ENCODE measurements at places on chromosomes 2 and 18.

GRCh38 chr2:125318740-125319139 is 1293.7 kb downstream of the CNTNAP5 start:
- DNase-seq = no peak

DNA sequence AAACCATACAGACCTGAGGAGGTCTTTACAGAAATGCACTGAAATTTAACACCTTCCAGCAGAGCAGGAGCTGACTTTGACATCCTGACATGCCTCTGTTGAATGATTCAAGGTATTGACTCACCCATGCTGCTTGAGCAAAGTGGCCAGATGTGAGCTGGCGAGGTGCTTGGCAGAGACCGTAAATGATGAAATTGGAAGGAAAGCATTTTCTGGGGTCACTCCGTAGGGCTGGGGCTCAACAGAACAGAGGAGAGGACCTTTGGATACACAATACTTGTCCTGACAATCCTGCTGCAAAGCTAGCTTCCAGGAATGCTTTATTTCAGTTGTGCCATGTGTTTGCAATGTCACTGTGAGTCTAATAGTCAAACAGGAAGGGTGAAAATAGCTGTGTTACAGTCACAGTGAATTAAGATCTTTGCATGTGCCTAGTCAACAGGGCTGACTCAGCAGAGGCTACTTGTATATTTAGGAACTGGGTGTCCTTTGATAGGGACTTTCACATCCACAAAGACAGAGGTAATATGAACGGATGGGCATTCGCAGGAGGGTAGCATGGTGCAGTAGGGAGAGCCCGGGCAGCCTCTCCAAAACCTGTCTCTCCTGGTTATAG is 31.6 kb upstream of the NCK2 start:
- DNase-seq = peak; percentile 9

DNA sequence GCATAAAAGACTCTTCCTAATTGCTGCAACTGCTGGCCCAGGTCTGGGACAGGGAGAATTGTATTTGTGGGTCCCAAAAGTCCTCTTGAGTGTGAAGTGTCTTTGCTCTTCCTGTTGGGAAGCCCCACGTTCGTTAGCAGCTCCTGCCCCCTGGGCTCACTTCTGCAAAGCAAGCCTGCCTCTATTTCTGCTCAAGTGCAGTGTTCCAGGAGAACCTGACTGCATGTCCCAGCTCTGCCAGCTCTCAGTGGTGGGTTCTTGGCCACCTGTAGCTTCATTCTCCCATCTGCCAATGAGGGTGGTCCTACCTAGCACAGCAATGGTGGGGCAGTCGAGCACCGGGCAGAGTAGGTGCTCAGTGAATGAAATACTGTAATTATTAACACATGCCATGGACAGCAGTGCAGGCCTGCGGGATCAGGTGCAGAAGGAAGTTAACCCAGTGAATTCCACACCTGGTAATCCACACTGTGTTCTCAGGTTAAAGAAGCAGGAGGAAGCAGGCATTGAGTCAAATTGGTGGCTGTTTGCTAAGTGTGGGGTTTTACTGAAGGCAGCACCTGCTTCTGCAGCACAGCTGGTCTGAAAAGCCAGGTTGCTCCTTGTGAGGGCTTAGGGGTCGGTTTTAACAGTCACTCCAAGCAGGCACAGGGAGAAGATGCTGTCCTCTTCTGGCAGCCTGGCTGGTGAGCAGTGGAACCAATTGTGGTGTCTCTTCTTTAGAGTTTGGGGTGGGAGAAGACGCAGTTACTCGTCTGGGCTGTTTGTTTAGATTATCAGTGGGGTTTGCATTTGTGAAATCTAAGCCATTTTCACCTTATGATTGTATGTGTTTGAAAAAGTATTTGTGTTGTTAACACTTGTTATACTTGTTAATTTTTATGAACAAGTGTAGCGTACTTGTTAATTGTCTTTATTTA is 54.3 kb downstream of the DGKD start:
- DNase-seq = no peak

- DNase-seq = no peak
Observed at GRCh38 chr2:134823431-134823830, 15.0 kb upstream of the ACMSD start.

- no peak for DNase-seq
Observed at GRCh38 chr2:27170581-27171337, 22.0 kb downstream of the TCF23 start.

- DNase-seq = no peak
Observed at GRCh38 chr2:96734880-96735583, 4.8 kb downstream of the LMAN2L start.

DNA sequence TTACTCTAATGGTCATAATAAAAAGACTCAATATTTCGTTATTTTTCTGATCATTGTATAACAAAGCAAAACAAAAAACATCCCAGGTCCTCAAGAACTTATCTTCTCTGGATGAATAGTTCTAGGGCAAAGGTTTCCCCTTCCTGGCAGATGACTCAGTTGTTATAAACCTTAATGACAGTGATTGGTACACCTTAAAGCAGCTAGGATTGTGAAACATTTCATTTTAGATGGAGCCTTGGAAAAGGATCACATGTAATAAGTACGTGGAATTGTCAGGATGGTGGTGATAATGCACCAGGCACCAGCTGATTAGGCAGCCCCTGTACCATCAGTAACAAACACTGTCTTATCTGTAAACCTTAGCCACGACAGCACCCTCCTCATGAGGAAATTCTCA is 47.2 kb downstream of the MEP1B start:
- DNase-seq = no peak

DNA sequence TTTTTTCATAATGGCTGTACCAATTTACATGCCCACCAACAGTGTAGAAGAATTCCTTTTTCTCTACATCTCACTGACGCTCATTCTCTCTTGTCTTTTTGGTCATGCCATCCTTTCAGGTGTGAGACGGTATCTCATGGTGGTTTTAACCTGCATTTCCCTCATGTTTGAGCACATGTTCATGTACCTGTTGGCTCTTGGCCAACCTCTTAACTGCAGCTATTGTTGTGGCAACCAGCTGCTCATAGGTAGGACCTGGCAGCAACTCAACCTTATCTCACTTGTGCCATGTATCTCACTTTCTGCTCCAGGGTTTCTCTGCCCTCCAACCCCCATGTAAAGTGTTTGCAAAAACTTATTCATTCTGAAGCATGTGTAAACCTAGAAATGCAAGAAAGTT is 167.5 kb downstream of the UPP2 start:
- DNase-seq = no peak

DNA sequence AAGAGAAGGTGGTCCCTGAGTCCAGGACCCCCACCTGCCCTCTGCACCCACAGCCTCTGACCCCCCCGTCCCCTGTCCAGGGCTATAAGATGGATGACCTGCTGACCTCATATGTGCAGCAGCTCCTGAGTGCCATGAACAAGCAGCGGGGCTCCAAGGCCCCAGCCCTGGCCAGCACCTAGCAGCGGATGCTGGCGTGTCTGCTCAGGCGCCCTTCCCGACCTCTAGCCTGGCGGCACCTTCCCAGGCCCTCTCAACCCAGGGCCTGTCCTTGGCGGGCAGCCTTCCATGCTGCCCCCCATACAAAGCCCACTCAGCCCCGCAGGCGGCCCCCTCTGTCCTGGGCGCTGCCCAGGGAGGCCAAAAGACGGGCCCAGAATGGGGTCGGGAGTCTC is 8.7 kb upstream of the GPR17 start:
- DNase-seq = no peak

DNA sequence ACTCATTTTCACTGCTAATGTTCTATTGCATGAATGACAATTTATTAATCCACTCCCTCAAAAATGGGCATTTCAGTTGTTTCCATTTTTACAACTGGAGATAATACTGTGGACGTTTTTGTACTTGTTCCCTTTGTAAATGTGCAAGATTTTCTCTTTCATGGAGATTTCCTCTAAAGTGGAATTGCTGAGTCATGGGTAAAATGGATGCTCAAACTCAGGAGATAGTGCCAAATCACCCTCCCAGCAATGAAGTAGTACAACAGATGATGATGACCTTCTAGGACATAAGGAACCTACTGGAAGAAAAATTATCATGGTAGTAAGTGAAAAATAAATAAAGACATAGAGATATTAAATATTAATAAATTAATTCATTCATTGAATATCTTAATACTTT is 460.8 kb upstream of the CHST9 start:
- no peak for DNase-seq

DNA sequence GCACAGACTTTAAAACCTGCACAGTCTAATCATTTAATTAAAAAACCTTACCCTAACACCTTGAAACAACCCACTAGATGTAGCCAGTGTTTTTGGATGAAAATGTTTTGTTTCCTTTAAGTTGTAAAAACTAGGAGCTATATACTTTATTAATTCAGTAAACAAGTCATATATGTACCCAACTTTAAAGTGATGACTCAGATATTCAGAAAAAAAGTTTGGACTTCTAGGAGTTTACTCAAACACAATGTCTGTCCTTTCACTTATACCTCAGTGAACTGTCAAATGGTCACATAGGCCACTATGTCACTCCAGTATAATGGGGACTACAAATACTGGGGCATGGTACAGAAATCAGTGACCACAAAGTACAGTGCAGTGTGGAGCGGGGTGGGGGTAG is 360.3 kb downstream of the LRRTM1 start:
- no peak for DNase-seq

- no peak for DNase-seq
Observed at GRCh38 chr2:15230599-15231192, 330.4 kb downstream of the NBAS start.

DNA sequence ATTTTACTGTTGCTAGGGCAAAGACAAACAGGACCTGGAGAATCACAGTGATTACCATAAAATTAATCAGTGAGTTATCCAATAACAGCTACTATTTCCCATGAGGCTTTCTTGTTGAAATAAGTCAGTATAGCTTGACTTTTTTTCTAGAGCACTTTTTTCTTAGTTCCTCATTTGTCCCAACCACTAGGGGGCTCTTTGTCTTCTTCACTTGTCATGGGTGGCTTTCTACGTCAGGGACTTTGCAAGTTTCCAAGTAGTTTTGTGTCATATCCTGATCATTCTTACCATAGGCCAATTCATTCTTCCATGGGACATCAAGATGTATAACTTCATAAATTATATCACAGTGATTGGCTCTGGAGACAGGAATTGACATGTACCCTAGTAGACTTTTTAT is 1019.6 kb upstream of the PIK3C3 start:
- DNase-seq = no peak

DNA sequence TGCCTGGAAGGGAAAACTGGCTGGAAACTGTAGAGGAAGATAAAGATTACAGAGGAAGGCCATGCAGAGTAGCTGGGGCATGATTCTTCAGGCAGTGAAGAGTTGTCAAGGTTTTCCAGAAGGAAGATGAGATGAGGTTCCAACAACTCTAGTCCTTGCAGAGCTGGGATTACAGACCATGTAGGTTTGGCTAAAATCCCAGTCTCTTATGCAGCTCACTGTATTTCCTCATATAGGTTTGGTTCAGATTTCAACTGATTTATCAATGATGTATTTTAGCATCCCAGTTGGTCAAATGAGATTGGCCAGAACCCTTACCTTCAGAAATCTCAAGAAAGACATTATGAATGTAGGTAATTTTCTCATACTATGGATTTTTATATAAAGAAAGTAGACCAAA is 16.4 kb downstream of the FAP start:
- no peak for DNase-seq

DNA sequence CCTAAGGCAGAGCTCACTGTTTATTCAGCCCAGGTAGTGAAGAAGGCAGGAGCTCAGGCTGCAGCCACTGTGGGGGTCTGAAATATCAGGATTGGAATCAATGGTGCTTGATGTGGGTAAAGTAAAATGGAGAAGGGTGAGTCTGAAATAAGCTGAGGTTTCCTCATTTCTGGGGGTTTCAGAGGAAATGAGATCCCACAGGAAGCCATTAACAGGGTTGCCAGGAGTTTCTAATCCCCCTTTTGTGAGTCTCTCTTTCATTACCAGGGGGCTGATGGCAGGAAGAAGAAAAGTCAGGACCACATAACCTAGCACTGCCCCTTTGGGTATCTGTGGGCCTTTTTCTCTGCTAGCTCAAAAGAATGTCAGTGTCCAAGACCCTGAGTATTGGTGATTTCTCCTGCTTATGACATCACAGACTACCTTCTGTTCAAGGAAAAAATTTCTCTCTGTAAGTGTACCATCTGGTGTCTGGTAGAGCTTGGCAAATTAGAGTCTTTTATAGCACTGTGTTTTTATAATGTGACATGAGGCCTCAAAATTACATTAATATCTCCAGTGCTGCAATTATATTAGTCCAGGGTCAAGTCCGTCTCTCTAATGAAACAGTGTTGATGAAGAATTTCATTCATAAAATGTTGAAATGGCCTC is 56.0 kb downstream of the LBH start:
- no peak for DNase-seq

DNA sequence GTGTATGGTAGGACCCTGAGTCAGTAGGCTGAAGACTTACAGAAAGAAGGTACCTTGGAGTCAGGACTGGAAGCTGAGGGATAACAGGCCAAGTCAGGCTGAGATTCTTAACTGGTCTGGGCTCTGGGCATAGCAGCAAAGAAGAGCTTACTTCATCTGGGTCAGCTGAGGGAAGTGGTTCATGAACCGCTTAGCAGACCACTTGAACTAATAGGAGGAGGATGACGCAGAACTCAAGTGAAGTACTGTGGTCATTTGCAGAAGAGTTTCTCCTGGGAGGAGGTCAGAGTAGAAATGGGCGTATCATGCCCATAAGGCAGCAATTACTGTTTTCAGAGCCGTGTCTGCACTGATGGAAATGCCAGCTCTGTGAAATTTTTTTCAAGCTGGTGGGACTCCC is 164.5 kb downstream of the LCLAT1 start:
- peak; percentile 64 for DNase-seq

DNA sequence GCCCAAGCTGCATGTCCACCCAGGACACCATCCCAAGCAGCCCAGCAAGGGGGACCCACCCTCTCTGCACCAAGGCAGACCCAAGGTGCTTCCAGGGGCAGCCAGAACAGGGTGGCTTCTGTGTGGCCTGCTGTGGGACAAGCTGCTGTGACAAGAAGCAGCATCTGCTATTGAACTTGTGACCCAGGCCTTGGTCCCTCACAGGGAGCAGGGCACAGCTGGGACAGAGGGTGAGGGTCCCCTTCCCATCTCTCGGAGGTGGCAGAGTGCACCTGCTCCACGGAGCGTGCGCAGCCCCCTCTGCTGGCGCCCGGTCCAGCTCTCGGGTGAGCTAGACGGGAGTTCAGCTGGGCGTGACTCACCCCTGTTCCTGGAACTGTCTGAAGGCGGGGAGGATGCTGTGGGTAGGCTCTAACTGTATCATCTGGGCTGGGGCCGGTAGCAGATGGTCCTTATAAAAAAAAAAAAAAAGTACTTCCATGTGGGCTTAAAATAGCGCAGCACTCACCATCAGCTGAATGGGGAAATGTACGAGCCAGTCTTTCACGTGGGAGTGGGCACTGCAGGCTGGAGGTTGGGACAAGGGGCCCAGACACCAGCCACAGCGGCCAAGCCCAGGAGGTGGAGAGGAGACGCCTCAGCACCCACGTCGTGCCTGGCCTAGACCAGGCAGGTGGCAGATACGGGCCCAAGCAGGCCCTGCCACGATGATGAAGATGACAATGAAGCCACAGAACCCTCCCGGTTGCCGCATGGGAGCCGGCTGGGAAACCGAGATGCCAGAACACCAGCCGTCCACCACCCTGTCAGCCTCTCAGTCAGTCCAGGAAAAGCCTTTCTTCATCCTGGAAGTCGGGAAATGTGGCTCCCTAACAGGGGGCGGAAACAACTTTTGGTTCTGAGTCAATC is 136.8 kb upstream of the ID2 start:
- DNase-seq = peak; percentile 76
